ENCODE measurements at places on chromosomes 6 and 20.

DNA sequence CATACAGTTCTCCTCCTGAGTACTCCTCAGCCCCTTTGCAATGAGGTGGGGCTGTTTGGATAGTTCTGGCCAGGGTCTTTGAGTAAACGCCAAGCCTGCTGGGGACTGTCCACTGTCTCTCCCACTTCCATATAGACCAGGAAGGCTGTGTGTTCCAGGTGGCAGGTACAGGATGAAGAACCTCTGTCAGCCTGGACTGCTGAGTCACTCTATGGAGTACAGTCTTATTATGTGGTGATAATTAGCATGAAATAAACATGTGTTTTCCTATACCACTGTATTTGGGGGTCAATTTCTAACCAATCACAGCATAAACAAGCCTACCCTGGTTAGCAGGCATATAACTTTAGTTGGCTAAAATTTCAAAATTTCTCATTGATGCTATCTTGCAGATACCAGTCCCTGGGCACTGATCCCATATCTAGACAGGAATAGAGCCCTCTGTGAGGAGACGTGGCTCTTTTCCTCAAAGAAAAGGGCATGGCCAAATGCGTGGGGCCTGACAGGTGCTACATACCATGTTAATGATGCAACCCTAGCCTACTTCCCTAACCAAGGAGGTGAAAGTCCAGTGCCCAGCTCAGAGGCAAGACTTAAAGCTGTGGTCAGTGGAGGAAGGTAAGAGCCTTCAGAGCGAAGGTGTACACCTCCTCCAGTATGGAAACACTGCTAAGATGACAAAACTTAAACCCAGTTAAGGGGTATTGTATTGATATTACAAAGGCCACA is 4.5 kb upstream of the ALDH8A1 start:
- no peak for DNase-seq

DNA sequence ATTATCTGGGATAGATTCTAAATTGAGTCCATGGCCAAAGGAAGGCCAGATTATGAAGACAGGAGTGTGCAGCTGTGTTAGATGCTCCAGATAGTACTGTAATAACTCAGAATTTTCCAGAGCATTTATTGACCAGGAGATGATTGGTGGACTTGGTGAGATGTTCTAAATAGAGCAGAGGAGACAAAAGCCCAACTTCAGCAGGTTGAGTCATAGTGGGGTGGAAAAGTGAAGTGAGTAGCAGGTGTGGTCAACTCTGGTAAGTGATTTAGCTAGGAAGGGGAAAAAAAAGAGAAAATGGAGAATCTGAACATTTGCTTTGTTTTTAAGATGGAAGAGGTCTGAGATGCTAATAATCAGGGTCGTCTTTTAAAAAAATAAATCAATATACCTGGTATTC is 227.4 kb downstream of the TMEM200A start:
- no peak for DNase-seq

DNA sequence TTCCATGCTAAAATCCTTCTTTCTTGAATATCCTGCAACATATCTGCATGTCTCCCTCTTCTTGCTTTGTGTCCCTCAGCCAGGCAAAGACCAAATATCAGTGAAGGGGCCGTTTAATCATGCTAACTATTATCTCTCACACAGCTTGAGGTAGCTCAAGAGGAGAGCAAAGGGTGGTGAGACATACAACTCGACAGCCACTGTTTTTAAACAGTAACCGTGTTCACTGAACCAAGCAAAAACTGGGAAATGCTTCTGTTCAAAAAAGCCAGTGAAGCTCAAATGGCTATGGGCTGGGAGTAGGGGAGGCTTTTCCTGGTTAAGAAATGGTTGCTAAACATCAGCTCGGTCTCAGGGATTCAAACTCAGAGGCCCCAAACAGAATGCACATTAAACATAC is 83.4 kb downstream of the MAP7 start:
- DNase-seq = no peak

DNA sequence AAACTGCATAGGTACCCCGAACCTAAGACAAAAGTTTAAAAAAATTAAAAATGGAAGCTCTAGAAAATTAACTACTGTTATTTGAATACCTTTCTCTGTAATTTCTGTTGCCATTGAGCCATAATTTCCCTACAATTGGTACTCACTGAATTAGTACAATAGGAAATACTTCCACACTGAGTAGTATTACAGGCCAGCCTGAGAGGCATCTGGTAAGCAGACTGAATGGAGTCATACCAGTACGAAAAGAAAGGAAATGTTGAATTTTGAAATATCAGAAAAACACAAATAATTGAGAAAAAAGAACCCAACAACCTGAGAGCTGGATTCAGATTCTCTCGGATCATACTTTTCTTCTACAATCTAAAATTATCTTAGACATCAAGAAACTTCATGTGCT is 791.3 kb downstream of the TENT5A start:
- no peak for DNase-seq

GRCh38 chr6:68252632-68253031 is 382.4 kb upstream of the ADGRB3 start:
- DNase-seq = no peak

GRCh38 chr6:132749111-132749510 is 8.6 kb downstream of the VNN2 start:
- DNase-seq = no peak

DNA sequence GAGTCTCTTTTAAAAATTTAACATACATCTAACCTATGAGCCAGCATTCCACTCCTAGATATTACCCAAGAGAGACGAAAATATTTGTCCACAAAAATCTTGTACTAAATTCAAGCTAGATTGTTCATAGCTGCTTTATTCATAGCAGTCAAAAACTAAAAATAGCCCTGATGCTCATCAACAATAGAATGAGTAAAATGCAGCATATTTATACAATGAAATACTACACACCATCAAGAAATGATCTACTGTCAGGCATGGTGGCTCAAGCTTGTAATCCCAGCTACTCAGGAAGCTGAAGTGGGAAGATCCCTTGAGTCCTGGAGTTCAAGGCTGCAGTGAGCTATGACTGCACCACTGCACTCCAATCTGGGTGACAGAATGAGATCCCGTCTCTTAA is 22.0 kb upstream of the SRC start:
- DNase-seq = no peak

DNA sequence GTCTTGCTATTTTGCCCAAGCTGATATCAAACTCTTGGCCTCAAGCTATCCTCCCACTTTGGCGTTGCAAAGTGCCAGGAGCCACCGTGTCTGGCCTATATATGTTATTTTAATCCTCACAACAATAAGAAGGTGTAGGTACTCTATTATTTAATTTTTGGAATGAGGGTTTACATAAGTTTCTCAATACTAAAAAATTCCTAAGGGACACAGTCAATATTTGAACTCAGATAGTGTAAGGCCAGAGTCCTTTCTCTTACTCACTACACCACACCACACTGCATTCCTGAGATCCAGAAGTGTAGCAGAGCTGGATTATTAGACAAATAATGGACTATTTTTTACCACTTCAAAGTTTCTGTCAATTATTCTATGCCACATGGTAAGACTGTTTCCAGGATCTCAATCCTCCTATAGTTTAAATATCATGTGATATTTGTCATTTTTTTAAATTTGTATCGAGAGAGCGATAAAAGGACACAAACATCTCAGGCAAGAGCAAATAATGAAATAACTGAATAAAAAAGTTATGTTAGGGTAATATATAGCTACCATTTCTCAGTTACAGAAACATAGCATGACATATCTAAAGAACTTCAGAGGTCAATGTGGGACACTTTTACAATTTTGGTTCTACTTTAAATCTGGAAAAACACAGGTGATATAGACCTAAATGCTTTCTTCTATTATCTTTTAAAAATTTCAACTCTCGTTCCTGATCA is 162.2 kb upstream of the THEMIS start:
- no peak for DNase-seq

GRCh38 chr6:144617708-144618107 is 332.6 kb downstream of the UTRN start:
- no peak for DNase-seq

- DNase-seq = no peak
These were observed 37.9 kb downstream of the FAM110A start for GRCh38 chr20:871436-871835.

Measured in naive thymus-derived CD8-positive, alpha-beta T cell (primary cell).